Activated CD4-positive, alpha-beta T cell treated with anti-CD3 and anti-CD28 coated beads, Interleukin-2, amount 10 ng/mL, durations not matched to agents 24 days and 14 days (primary cell): ENCODE measurements at places on chromosomes 5 and 9. TPM values are rescaled to one million over a fixed set of nuclear protein-coding genes. Genes with fewer than 3 reads are reported as not detected.
A peak's percentile ranks its signal among the peaks of the same experiment; 100 is the strongest.

DNA sequence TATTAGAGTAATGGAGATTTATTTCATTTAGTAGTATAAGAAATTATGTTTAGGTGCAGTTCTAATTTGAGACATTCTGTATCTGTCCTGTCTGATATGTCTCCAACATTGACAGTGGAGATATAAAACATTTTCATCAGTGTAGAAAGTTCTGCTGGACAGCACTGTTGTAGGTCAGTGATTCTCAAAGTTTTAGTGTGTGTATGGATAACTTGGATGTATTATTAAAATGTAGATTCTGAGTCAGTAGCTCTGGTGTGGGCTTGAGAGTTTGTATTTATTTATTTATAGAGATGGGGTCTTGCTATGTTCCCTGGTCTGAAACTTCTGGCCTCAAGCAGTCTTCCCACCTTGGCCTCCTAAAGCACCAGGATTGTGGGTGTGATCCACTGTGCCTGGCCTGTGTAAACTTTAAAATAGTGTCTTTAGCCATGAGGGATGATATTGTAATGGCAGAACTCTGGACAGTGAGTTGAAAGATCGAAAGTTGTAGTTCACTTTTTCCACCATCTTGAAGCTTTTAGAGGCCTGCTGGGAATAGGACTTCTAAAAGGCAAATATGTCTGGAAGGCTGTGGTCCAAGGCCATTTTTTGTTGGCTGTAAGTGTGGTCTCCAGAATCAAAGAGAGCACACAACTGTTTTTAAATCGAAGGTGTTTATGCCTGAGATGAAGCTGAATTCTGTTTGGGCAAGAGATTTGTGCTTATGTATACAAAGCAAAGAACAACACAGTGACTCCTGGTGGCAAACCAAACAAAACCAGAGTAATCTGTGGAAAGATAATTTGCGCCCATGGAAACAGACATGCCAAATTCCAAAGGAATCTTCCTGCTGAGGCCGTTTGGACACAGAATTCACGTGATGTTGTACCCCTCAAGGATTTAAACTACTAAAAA is 12.4 kb downstream of the UBAP1 start:
- DNase-seq, result peak; percentile 48
- no peaks in the 10 kb centered on the region for H3K27me3 ChIP-seq
- H3K36me3 ChIP-seq, result peaks cover 11% of the 10 kb centered on the region
- no peak overlapping the region for H3K27ac ChIP-seq
- H3K4me3 ChIP-seq, result no peak overlapping the region

Gene SLC34A1
- not detected in 2 replicates for total RNA-seq

GRCh38 chr9:19976226-19976625 is 187.4 kb upstream of the SLC24A2 start:
- peak overlapping the region; percentile 1 for H3K4me3 ChIP-seq
- DNase-seq, result peak; percentile 81
- peaks cover 33% of the 10 kb centered on the region for H3K4me1 ChIP-seq
- H3K36me3 ChIP-seq, result peaks cover 3% of the 10 kb centered on the region
- no peaks in the 10 kb centered on the region for H3K27me3 ChIP-seq

Gene CCNI2
- 39.5 and 42.7 TPM in 2 replicates for total RNA-seq

Gene FOXD4L4
- not detected in 2 replicates for total RNA-seq

- H3K4me1 ChIP-seq, result peaks cover 39% of the 10 kb centered on the region
- DNase-seq, result peak; percentile 68
- H3K36me3 ChIP-seq, result peaks cover 5% of the 10 kb centered on the region
- H3K4me3 ChIP-seq, result no peak overlapping the region
These were observed 33.5 kb downstream of the NAIF1 start for GRCh38 chr9:128033609-128034008.

DNA sequence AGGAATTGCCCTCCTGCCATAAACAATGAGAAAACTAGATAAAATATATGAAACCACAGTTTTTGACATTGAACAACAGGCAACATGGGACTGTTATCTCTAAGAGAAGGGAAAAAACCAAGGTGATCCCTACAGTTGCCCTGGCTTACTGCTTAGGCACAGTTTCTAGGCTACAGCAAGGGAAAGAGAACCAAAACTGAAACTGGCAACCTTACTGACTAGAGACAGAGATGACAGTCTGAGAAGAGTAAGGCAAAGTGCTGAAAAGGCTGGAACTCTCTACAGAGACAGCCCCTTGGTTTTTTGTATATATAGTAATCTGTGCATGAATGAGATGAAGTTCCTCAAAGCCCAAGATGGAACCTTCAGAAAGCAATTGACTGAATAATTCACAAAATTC is 36.2 kb upstream of the REEP2 start:
- peaks cover 14% of the 10 kb centered on the region for H3K4me1 ChIP-seq
- peaks cover 48% of the 10 kb centered on the region for H3K36me3 ChIP-seq
- no peak overlapping the region for H3K4me3 ChIP-seq
- no peaks in the 10 kb centered on the region for H3K27me3 ChIP-seq
- DNase-seq, result peak; percentile 64
- peak overlapping the region; percentile 30 for H3K27ac ChIP-seq

Gene NTNG2
- total RNA-seq, result 1.6 and 1.7 TPM in 2 replicates

Gene OGN
- not detected in 2 replicates for total RNA-seq

Gene SPINK13
- total RNA-seq, result not detected in 2 replicates

Gene POLR3G
- 22.2 and 25.1 TPM in 2 replicates for total RNA-seq

Gene ARID3C
- 0.14 TPM in 1 of 2 replicates, not detected in the other for total RNA-seq

GRCh38 chr5:13659391-13659790 is 285.1 kb downstream of the DNAH5 start:
- H3K4me1 ChIP-seq, result no peaks in the 10 kb centered on the region
- H3K27me3 ChIP-seq, result no peaks in the 10 kb centered on the region
- no peaks in the 10 kb centered on the region for H3K36me3 ChIP-seq
- H3K4me3 ChIP-seq, result no peak overlapping the region

- H3K27me3 ChIP-seq, result no peaks in the 10 kb centered on the region
- DNase-seq, result peak; percentile 80
- H3K27ac ChIP-seq, result no peak overlapping the region
- no peaks in the 10 kb centered on the region for H3K36me3 ChIP-seq
- no peaks in the 10 kb centered on the region for H3K4me1 ChIP-seq
These were observed 27.4 kb downstream of the FAM219A start for GRCh38 chr9:34430843-34431437.

DNA sequence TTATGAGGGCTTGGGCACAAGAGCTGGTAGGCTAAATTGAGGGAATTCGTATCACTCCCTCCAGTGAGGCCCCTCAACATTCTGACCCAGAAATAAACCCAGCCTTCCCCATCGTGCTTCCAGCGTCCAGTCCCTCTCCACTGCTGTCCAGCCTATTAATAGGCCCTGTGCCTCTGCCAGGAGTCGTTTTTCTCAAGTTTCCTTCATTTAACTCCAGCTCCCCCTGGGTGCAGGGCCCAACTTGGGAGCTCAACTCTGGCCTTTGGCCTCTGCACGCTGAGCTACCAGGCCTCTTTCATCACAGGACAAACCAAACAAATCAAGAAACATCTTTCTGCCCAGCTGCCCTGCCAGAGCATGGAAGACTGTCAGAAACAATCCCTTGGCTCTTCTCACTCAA is 10.0 kb downstream of the HBEGF start:
- no peak overlapping the region for H3K4me3 ChIP-seq
- no peak for DNase-seq
- peaks cover 35% of the 10 kb centered on the region for H3K4me1 ChIP-seq
- H3K27ac ChIP-seq, result no peak overlapping the region

GRCh38 chr5:168120401-168121137 is 170.9 kb upstream of the WWC1 start:
- H3K27ac ChIP-seq, result peak overlapping the region; percentile 46
- H3K4me3 ChIP-seq, result no peak overlapping the region
- peaks cover 15% of the 10 kb centered on the region for H3K4me1 ChIP-seq
- no peak for DNase-seq

- H3K4me1 ChIP-seq, result no peaks in the 10 kb centered on the region
- H3K4me3 ChIP-seq, result no peak overlapping the region
- H3K27me3 ChIP-seq, result no peaks in the 10 kb centered on the region
- H3K27ac ChIP-seq, result no peak overlapping the region
- DNase-seq, result no peak
These were observed 88.7 kb upstream of the RASEF start for GRCh38 chr9:83151627-83152137.

- H3K27me3 ChIP-seq, result peaks cover 2% of the 10 kb centered on the region
- H3K4me3 ChIP-seq, result no peak overlapping the region
- no peak for DNase-seq
- H3K4me1 ChIP-seq, result no peaks in the 10 kb centered on the region
- no peaks in the 10 kb centered on the region for H3K36me3 ChIP-seq
- no peak overlapping the region for H3K27ac ChIP-seq
These were observed 32.0 kb upstream of the GRPEL2 start for GRCh38 chr5:149313151-149313841.

GRCh38 chr9:133347515-133347984 is 381 bp downstream of the MED22 start:
- peak; percentile 84 for DNase-seq
- H3K4me1 ChIP-seq, result peaks cover 35% of the 10 kb centered on the region
- peak overlapping the region; percentile 100 for H3K4me3 ChIP-seq
- peak overlapping the region; percentile 95 for H3K27ac ChIP-seq
- H3K36me3 ChIP-seq, result peaks cover 72% of the 10 kb centered on the region

Gene PTCD2
- 13.6 and 15.1 TPM in 2 replicates for total RNA-seq

Gene TBCA
- 199 and 207 TPM in 2 replicates for total RNA-seq

Gene INSYN2B
- total RNA-seq, result not detected in 2 replicates

DNA sequence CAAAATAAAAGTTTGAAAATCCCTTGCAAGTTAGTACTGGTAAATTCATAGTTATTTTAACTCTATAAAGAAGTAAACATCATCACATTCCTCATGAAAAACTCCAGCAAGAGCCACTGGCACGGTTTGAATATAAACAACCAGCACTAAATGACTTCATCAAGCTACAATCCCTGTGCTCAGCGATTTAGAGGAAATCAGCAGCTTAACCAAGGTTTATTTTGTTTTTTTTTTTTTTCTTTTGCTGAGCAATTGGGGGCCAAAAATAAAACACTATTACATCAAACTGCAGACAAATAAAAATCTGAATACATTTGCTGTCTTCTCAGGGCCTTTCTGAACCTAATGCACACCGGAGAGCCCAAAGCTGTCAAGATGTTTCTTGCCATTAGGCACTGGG is 106.2 kb upstream of the SLC24A2 start:
- no peaks in the 10 kb centered on the region for H3K4me1 ChIP-seq
- DNase-seq, result peak; percentile 17
- peaks cover 5% of the 10 kb centered on the region for H3K27me3 ChIP-seq

DNA sequence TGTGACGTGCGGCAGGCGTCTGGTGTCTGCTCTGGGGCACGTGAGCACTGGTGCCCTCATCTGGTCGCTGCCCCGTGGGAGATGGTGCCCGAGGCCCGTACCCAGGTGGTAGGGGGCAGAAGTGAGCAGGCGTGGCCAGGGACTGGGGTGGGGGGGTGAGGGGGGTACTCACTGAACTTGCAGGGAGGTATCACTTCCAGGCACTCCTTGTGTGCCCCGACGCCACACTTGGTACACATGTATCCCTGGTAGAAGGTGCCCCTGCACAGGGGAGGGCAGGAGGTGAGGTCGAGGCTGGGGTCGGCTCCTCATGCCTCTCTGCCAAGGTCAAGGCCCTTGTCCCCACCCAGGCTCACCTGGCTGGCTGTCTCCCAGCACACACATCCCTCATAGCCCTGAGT is 45.2 kb upstream of the SARDH start:
- H3K4me3 ChIP-seq, result no peak overlapping the region
- H3K27me3 ChIP-seq, result no peaks in the 10 kb centered on the region
- no peaks in the 10 kb centered on the region for H3K36me3 ChIP-seq
- no peak overlapping the region for H3K27ac ChIP-seq
- no peak for DNase-seq

DNA sequence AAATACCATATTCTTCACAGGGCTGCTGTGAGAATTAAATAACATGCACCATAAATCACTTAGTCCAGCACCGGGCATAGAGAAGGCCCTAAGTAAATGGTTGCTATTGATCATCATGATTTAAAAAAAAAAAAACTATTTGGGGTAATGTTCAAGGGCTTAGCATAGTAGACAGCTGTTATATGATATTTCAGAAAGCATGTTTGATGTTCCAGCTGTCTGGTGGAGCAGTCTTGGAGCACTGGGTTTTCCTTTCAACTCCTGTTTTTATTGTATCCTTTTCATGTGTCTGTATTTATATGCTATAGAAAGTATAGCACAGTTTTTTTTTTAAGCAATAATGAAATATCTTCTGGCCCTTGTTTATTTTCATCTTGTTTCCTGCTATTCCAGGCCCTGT is 28.0 kb upstream of the TOMM5 start:
- no peak overlapping the region for H3K27ac ChIP-seq
- H3K4me1 ChIP-seq, result no peaks in the 10 kb centered on the region

GRCh38 chr9:115680231-115680630 is 473.4 kb upstream of the PAPPA start:
- H3K36me3 ChIP-seq, result no peaks in the 10 kb centered on the region
- H3K4me3 ChIP-seq, result no peak overlapping the region
- H3K27me3 ChIP-seq, result no peaks in the 10 kb centered on the region
- no peak overlapping the region for H3K27ac ChIP-seq
- no peak for DNase-seq
- H3K4me1 ChIP-seq, result no peaks in the 10 kb centered on the region

DNA sequence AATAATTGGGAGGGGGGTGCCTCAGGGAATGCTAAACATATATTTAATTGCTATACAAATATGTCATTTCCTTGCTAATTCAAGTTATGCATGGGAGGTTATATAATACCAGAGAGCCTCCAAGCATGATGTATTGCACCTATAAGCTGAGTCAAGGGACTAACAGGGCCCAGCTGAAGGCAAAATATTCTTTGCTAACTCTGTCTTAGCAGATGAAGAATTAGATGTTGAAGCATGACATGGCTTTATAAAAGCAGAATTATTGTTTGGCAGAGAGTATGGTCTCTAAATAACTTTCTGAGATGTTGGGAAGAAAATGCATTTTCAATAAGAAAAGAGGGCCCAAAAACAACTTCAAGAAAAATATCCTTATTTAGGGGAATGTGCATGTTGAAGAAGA is 60.4 kb downstream of the SGCD start:
- peaks cover 4% of the 10 kb centered on the region for H3K27me3 ChIP-seq
- H3K36me3 ChIP-seq, result no peaks in the 10 kb centered on the region
- no peaks in the 10 kb centered on the region for H3K4me1 ChIP-seq
- H3K27ac ChIP-seq, result no peak overlapping the region
- DNase-seq, result no peak

- H3K27me3 ChIP-seq, result no peaks in the 10 kb centered on the region
- peak overlapping the region; percentile 80 for H3K27ac ChIP-seq
- no peaks in the 10 kb centered on the region for H3K36me3 ChIP-seq
- no peak for DNase-seq
These were observed 85.6 kb downstream of the GADD45G start for GRCh38 chr9:89690334-89690912.

- no peaks in the 10 kb centered on the region for H3K36me3 ChIP-seq
- H3K4me3 ChIP-seq, result no peak overlapping the region
- H3K27me3 ChIP-seq, result no peaks in the 10 kb centered on the region
These were observed 688.0 kb upstream of the SEMA6A start for GRCh38 chr5:117262572-117263131.

DNA sequence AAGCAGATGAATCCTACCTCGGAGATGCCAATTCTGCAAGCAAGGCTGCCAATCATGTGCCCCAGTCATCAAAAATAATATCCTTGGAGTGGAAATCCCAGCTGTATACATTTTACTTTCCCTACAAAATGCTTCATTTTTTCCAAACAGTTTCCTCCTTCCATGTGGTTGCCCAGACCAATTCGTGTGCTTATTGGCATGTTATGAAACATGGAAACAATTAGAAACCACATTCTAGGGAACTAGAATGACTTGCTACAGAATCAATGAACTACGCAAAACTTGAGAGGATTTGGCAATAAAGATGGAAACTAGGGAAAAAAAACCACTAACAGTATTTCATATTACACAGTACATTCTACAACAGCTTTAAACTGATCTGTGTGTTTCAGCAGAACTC is 584.5 kb upstream of the DMAC1 start:
- no peaks in the 10 kb centered on the region for H3K4me1 ChIP-seq
- DNase-seq, result no peak
- H3K27ac ChIP-seq, result no peak overlapping the region
- no peaks in the 10 kb centered on the region for H3K27me3 ChIP-seq
